Activated CD4-positive, alpha-beta T cell treated with anti-CD3 and anti-CD28 coated beads for 36 hours (primary cell): ENCODE measurements at places on chromosomes 1 and 21.

GRCh38 chr1:53195246-53196016, 1.2 kb upstream of the CPT2 start:
- no peak for DNase-seq

DNA sequence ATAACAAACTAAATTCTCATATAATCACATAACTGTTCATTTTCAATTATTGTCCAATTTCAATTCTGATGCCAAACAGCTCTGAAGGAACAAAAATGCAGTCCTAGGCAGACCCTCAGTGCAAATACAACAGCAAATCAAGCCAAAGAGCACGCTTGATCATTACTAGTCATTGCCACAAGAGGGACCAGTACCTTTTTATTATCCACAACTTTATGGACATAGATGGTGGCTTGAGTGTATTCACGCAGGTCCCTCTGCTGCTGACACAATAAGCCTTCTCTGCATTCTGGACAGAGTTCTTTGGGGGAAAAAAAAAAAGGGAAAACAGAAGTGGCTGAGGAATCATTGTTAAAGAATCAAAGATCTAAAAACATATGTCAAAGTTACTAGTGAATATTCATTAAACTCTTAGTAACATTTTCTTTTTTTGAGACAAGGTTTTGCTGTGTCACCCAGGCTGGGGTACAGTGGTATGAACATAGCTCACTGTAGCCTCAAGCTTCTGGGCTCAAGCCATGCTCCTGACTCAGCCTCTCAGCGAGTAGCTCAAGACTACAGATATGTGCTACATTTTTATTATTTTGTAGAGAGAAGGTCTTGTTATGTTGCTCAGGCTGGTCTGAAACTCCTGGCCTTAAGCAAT, 34.3 kb upstream of the RAP1GAP start:
- DNase-seq = no peak

GRCh38 chr1:21261551-21262292, 28.5 kb downstream of the ECE1 start:
- DNase-seq = peak; percentile 60

- DNase-seq = no peak
These were observed 8.3 kb upstream of the CFAP45 start for GRCh38 chr1:159908031-159908940.

DNA sequence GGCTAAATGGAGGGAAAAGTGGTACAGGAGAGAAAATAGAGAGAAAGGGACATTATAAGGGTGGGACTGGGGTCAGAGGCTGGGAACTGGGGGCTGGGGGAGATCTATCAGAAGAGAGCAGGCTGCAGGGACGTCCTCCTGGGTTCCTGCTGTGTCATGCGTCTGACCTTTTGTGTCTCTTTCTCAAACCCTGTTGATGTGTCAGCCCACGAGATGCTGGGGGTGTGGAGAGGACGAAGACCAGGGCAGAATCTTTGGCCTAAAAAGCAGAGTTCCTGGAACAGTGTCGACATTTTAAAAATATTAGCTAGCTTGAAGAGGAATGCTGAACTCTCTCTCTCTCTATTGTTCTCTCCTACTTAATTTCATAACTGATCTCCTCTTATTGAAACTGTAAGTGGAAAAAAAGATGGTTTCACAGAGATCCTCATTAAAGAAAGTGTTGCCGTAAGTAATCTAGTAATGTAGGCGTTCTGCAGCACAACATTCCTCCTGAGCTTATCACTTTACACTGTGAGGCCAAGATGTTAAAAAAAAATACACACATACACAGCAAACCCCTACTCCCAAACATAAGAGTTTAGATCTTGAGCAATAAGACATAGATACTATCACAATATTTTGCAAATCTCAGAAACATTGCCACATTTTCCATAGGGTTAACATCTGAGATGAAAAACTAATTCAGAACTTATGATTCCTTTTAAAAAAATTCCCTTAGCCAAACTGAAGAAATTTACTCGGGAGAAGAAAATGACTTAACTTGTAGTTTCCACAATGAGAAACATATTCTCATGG, 52.6 kb downstream of the RUNX1 start:
- peak; percentile 55 for DNase-seq
